ENCODE measurements at places on chromosomes 7 and 10. TPM values are rescaled to one million over a fixed set of nuclear protein-coding genes. Genes with fewer than 3 reads are reported as not detected.

OPN1SW gene
- not detected for total RNA-seq

PLXDC2 gene
- 31.0 TPM for total RNA-seq

PON1 gene
- total RNA-seq = not detected

ADAM8 gene
- total RNA-seq = 0.36 TPM

DNA sequence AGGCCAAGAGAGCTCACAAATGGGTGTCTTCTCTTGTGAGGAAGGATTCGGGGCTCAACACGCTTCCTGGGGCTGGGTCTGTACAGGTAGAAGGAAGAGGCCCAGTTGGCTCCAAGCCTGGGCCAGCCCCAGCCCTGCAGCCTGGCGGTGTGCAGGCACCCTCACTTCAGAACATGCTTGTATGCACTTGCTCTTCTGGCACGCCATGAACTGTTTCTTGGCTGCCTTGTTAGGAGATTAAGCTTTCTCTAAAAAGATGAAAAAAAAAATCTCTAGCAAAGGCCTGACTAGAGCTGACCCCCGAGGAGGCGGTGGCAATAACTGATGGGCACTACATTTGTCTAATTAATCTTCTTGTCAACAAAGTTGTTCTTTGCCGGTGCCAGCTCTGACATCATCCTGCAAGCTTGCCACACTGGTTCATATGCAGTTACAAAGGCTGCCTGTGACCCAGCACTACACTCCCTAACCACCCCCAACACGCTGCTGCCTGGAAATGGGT is 94.7 kb downstream of the WDR11 start:
- peak; percentile 79 for DNase-seq

DNA sequence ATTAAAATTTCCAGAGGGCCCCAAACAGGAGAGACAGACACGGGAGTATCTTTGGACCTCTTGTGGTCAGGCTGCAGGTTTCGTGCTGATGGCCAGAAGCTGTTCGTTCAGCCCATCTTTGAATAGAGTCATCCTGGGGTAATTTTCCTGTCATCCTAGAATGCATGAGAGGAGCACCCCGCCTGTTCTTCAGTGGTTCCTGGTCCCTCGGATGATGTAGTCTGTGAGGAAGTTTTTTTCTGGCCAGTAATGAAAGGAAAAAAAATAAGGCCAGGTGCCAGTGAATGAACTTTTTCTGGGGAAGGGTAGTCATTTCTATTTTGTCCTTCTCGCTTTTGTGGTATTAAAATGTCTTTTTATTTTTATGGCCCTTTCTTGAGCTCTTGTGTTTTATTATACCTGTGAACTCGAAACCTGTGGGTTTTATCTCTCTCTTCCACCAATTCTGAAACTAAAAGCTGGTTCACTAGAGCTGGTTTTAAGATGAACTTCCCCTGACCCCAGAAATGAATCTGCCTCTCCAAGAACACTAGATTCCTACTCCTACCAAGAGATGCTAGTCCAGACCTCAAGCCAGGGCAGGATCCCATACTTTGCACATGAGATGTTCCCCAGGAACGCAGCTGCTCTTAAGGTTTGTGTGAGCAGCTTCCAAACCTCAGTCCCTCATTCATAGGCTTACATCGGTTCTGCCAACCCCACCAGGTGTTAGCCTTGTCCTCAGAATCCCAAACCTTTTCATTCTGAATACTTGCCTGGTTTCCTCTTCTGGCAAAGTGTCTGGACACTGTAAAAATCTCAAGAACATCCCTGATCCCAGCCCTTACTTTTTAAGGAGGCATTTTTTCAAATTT is 15.4 kb upstream of the MEST start:
- DNase-seq = no peak

DNA sequence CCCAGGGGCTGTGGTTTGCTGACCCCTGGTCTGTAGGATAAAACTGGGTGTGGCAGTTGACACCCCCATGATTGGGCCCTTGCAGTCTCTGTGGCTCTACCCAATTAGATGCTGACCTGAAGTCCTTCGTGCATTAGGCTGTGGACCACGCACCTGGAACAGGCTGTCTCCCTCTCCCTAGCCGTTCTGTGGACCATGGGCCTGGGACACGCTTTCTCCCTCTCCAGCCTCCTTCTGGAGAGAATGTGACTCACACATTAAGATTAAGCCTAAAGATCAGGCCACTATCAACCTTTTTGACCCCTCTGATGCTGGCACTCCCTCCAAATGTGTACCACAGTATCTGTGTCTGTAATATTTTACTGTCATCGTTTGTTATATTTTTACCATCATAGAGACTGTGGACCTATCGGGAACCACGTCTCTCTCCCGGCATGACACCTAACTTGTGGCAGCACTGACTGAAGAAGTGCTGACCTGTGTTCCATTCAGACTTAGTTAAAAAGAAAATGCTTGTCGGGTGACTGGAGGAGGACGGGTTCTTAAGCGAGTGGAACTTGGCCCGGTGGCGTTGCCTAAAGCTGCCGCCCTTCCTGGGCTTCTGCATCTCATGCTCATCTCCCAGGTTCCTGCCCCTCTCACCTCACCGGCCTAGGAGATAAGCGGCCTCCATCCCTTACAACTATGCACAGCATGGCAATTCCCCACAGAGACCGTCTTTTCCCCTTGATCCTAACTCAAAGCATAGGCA is 92.8 kb downstream of the WDR37 start:
- DNase-seq = no peak

- no peak for DNase-seq
These were observed 1053.9 kb downstream of the CNTNAP2 start for GRCh38 chr7:147170341-147171012.

DNA sequence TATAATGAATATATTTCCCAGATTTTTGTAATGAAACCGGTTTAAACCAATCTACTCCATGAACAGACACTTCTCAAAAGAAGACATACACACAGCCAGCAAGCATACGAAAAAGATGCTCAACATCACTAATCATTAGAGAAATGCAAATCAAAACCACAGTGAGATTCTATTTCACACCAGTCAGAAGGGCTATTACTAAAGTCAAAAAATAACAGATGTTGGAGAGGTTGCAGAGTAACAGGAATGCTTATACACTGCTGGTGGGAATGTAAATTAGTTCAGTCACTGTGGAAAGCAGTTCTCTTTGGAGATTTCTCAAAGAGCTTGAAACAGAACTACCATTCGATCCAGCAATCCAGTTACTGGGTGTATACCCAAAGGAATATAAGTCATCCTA is 240.7 kb downstream of the TSPAN12 start:
- no peak for DNase-seq

GRCh38 chr10:47055386-47056246 is 144.4 kb downstream of the PTPN20 start:
- no peak for DNase-seq

DNA sequence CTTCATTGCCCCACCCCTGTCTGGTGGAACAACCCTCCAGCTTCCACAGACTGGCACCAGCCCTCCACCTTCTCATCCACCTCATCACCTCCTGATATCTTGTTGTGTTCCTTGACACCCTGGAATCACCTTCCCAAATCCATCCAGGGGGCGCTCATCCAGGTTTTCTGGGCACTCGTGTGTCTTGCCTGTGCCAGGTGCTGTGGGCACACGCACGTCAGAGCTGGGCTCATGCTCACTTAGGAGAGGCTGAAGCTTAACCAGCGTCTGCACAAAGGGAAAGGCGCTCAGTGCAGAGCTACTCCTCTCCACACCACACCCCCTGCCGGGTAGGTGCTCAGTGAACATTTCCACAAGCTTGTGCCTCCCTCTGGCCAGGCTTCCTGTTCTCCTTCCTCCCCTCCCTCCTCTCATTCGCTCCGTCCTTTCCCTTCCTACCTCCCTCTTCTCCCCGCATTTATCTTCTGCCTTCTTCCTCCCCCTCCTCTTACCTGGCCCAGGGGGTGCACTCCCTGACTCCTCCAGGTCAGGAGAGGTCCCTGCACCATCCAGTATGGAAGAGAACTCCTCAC is 4.8 kb downstream of the ADCYAP1R1 start:
- no peak for DNase-seq

DNA sequence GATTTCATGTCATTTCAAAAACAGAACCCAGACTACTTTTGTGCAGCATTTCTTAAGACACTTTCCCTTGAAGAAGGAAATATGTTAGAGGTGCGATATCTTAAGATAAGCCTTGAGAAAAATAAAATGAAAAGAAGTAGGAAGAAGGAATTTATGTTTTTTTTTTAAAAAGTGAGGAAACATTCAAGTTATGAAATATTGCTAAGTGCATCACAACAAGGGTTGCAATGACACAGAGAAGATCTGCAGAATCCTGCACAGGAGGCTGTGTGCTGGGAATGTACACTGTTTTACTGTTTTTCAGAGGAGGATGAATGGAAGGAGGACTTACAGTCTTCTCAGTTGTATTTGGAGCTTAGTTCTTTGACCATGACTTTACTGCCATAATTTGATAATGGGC is 79.8 kb upstream of the NME8 start:
- DNase-seq = no peak

- DNase-seq = no peak
These were observed 21.3 kb upstream of the ZMIZ2 start for GRCh38 chr7:44727158-44727936.

GRCh38 chr10:18737841-18738240 is 78.6 kb downstream of the ARL5B start:
- no peak for DNase-seq

GRCh38 chr10:62393237-62393636 is 19.1 kb downstream of the ZNF365 start:
- DNase-seq = no peak

- no peak for DNase-seq
These were observed 121.5 kb upstream of the PRR15 start for GRCh38 chr7:29442146-29442545.

DNA sequence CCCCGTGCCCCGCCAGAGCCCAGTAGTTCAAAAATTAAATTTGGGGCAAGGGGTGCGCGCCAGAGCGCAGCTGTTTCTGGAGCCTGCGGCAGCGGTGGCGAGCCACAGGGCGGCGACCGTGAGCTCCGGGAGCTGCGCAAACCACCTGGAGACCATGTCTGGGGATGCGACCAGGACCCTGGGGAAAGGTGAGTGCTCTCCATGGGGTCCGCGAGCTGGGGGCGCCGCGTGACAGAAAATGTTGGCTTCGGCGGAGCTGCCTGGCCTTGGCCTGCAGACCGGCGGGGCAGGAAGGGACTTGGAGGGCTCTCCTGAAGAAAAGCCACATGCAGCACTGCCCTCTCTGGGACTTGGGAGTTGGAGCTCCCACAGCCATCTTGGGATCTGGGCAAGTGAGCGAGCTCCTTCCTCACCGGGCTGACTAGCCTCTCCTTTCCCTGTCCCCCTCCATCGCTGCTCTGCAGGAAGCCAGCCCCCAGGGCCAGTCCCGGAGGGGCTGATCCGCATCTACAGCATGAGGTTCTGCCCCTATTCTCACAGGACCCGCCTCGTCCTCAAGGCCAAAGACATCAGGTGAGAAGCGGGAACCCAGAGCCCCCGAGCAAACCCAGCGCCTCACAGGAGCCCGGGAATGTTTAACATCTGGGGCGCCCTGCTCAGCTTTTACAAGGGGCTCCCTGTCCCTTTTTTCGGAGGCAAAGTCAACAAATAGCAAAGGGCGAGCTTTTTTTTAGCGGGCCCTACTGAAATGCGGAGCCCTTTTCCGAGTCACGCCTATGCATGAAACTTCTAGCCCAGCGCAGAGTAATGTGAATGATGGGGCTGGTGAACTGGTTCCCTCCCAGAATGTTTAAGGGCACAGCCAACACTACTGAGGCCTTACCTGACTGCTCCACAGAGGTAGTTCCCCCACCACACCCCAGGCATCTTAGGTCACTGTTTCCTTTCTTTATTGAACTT is 6.1 kb downstream of the GSTO2 start:
- DNase-seq = no peak

- DNase-seq = no peak
These were observed 32.9 kb upstream of the UTF1 start for GRCh38 chr10:133196936-133197758.

GRCh38 chr10:98956576-98957260 is 278.9 kb downstream of the HPSE2 start:
- DNase-seq = no peak

- no peak for DNase-seq
These were observed 97.7 kb upstream of the RET start for GRCh38 chr10:42979181-42979580.

- no peak for DNase-seq
These were observed 11.9 kb upstream of the TEX36 start for GRCh38 chr10:125694883-125695282.

GRCh38 chr10:6141296-6142151 is 52.7 kb downstream of the RBM17 start:
- DNase-seq = no peak

DNA sequence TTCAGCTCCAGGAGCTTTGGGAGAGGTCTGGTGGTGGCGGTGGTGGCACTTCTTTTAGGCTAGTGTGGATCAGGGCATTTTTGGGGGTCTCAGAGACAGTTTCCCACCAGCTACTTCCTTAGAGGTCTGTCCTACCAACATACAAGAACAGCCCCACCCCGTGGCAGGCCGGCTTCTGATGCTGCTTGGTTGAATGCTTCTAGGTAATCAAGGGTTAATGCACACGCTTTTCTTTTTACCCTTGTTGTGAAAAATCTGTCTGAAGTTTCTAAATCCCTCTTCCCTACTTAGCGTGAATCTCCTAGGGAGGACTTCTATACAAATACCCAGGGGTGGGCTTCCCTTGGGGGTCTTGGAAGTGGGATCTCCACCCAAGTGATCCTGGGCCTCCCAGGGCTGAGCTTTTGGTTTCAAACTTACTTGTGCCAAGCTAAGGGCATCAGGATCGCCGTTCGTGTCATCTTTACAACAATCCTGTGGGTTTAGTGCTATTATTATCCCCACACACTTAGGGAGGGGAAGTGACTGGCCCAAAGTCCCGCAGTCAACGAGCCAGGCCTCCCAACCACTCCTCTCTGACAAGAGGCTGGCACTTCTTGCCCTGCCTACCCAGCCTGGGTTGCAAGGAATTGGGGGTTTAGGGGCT is 1.7 kb downstream of the SH2B2 start:
- no peak for DNase-seq

DNA sequence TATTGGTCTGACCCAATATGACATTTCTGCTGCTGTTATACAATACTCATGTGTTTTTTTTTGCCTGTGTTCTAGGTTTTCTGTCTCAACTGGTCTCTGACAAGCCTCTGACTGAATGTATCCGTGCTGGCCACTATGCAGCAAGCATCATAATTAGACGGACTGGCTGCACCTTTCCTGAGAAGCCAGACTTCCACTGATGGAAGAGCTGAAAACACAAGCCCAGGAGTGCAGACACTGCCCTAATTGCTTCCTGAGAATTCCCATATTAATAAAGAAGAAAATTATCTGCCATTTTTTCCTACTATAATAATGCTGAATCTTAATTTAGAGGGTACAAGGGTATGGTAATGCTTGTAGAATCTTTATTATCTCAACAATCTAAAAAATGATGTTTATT is 118.2 kb upstream of the KAT6B start:
- DNase-seq = no peak

DNA sequence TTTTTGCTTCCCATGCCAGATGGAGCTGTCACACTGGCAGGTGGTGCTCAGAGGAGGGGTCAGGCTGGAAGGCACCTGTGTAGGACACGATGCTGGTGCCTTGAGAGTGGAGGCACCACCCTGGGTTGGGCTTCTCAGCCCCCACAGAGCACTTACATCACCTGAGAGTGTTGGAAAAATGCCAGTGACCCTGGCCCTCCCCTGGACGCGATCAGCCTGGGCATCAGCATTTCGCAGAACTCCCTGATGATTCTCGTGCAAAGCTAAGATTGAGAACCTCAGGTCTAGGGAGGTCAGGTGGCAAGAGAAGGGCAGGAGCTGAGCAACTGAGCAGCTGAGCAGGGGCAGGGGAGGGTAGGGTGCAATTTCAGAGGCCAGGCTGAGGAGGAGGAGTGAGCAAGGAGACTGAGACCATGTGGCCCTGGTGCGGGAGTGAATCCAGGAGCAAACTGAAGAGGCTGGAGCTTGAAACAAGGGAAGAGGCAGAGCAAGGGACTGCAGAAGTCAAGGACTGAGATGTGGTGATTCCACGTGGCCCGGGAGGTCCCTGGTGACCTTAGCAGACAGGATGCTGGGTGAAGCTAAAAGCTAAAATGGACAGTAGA is 24.7 kb upstream of the GRID1 start:
- DNase-seq = peak; percentile 46
